ENCODE measurements at places on chromosomes 2 and 18. TPM values are rescaled to one million over a fixed set of nuclear protein-coding genes. Genes with fewer than 3 reads are reported as not detected.

Gene EDAR
- total RNA-seq, result not detected

GRCh38 chr18:79965119-79965902 is 868 bp downstream of the HSBP1L1 start:
- peak; percentile 67 for DNase-seq

GRCh38 chr2:119383410-119384140 is 16.8 kb downstream of the DBI start:
- no peak for DNase-seq

- DNase-seq, result no peak
Observed at GRCh38 chr18:25544546-25545287, 192.8 kb upstream of the ZNF521 start.

Gene THUMPD2
- 8.9 TPM for total RNA-seq

- DNase-seq, result no peak
Observed at GRCh38 chr2:209381091-209381490, 42.8 kb upstream of the MAP2 start.

Data from M059J (cell line).